Fibroblast of villous mesenchyme (primary cell): ENCODE measurements at places on chromosomes 3 and 15. TPM values are rescaled to one million over a fixed set of nuclear protein-coding genes. Genes with fewer than 3 reads are reported as not detected.
A peak's percentile ranks its signal among the peaks of the same experiment; 100 is the strongest.

The LRRIQ4 gene
- 0.32 TPM in 1 of 2 replicates, not detected in the other for total RNA-seq

The EOMES gene
- total RNA-seq, result not detected in 2 replicates

The WDR73 gene
- total RNA-seq, result 37.0 and 47.5 TPM in 2 replicates

- no peak for DNase-seq
These were observed 215.6 kb downstream of the CBLB start for GRCh38 chr3:105653166-105653565.

DNA sequence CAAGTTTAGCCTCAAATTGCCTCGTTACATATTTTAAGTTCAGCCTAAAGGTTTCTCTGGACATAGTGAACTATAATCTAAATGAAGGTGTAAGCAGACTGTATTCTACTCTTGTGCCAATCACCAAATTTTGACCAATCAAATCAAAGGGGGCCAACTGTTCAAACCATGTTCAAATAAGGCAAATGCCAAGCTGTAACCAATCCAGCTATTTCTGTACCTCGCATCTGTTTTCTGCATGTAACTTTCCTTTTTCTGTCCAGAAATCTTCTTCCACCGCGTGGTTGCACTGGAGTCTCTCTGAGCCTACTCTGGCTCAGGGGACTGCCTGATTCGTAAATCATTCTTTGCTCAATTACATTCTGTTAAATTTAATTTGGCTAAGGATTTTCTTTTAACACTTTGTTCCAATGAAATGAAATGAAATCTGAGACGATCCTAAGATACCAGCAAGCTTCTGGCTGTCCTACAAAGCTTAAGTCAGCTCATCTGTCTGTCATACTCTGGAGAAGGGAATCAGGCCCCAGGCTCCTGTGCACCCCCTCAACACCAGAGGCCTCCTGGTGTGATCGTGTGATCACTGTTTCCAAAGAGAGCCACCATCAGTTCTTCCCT is 53.2 kb upstream of the ZNF148 start:
- DNase-seq, result no peak

GRCh38 chr3:28940994-28941393 is 339.9 kb upstream of the RBMS3 start:
- peak; percentile 14 for DNase-seq

GRCh38 chr3:168952551-168952950 is 711.0 kb downstream of the MECOM start:
- DNase-seq, result peak; percentile 11

GRCh38 chr15:84734794-84735479 is 13.5 kb upstream of the ZNF592 start:
- peak; percentile 68 for DNase-seq
